Fibroblast of lung (primary cell): ENCODE measurements at places on chromosomes 5 and 9. TPM values are rescaled to one million over a fixed set of nuclear protein-coding genes. Genes with fewer than 3 reads are reported as not detected.

- peak; percentile 5 for DNase-seq
Measured at GRCh38 chr5:168135897-168136296, 155.5 kb upstream of the WWC1 start.

Gene NEUROG1
- total RNA-seq, result not detected in 2 replicates

Gene SH3PXD2B
- total RNA-seq, result 21.1 and 23.9 TPM in 2 replicates

- peak; percentile 67 for DNase-seq
Measured at GRCh38 chr9:38388283-38389223, 3.9 kb upstream of the ALDH1B1 start.

Gene TMEM174
- not detected in 2 replicates for total RNA-seq

GRCh38 chr9:73348471-73348870 is 196.8 kb downstream of the ANXA1 start:
- DNase-seq, result no peak

Gene PCDHA3
- total RNA-seq, result 0.26 and 1.2 TPM in 2 replicates

- no peak for DNase-seq
Measured at GRCh38 chr9:94490465-94490864, 64.4 kb upstream of the PCAT7 start.

DNA sequence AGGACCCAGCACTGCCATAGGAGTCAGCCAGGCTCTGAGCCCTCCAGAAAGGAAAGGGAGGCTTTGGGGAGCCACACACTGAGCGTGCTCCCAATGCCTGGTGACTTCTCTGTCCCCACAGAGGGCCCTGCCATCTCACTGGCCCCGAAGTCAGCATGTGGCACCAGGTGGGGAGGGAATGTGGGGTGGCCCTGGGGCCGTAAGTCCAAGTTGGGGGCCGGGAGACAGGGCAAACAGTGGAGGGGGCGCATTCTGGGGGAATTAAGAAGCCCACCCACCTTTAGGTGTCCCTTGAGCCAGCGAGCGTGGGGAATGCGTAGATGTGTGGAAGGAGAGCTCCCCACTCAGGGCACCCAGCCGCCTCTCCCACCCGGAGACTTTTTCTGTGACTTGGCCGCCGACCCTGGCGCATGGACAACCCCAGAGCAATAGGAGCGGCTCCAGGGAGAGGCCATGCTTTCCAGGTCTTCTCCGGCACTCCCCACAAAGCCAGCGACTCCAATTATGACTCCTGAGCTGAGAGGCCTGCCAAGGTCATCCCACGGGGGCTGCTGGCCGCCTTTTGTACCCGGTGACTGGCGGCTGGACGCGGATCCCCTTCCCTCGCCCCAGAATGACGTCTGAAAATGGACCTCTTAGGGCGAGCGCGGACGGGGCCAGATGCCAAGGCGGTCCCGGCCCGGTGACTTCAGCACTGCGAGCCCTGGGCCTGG is 9.8 kb downstream of the IRX1 start:
- no peak for DNase-seq

Gene ARHGEF39
- under 0.01 and 0.66 TPM in 2 replicates for total RNA-seq

Gene MUSK
- total RNA-seq, result under 0.01 and 0.66 TPM in 2 replicates

DNA sequence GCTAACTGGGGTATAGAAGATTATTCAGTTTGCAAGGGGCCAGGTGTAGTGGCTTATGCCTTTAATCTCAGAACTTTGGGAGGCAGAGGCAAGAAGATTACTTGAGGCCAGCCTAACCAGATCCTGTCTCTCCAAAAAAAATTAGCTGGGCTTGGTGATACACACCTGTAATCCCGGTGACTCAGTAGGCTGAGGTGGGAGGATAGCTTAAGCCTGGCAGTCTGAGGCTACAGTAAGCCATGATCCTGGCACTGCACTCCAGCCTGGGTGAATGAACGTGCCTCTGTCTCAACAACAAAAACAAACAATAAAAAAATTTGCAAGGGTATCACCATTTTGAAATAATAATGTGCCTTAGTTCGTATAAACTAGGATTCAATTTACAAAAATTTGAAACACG is 51.3 kb downstream of the BAAT start:
- no peak for DNase-seq

GRCh38 chr9:106228861-106229260 is 534.5 kb downstream of the TMEM38B start:
- no peak for DNase-seq

DNA sequence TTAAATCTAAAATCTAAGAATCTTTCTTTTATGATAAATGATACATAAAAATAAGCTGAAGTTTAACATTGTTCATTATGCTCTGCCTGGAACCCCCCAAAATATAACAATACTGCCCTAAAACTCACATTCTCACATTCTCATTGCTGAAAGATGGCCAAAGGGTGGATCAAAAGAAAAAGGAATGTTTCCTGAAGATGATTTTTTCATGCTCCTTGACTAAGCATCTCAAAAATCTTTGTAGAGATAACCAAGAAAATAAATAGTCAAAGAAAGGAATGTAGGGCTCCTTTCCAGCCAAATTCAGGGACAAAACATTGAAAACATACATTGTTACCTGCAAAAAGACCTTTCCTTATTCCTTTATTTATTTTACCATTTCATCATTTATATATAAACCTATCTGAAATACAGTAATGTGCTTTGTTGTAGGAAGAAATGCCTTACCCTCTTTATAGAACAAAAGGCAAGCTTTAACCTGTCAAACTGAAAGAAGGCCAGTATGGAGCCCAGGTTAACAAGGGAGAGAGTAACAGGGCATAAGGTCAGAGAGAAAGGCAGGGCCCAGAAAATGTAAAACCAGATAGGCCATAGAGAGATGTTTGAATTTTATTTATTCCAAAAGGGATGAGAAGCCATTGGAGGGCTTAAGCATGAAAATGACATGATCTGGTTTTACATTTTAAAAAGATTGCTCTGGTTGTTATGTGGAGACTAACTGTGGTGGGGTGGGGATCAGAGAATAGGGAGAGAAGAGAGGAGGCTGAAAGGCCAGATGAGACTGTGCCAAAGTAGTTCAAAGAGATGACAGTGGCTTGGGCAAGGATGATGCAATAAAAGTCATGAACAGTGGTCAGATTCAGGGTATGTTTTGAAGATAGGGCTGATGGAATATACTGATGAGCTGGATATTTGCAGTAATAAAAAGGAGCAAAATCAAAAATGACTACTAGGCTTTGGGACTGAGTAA is 37.3 kb upstream of the CDK5RAP2 start:
- DNase-seq, result peak; percentile 49
